ENCODE measurements at places on chromosomes 7 and 10. TPM values are rescaled to one million over a fixed set of nuclear protein-coding genes. Genes with fewer than 3 reads are reported as not detected.

DNA sequence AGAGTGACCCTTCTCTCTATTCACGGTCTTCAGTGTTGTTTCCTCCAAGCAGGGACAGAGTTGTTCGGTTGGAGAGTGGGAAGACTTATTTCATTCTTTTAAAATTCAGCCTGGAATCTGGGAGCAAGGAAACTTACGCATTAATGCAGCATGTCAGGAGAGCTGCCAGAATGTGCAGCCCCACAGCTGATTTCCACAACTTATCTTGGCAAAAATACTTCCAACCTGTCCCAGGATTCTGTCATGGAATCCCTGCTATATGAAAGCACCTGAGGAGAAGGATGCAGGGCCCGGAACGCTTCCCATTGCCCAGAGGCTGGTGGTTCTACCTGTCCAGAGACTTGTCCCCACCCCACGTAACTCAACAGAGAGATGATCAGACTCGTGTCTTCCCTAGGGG lies 86.9 kb upstream of the MKI67 start:
- no peak for DNase-seq

GRCh38 chr7:47087866-47088265 lies 494.0 kb downstream of the TNS3 start:
- no peak for DNase-seq

DNA sequence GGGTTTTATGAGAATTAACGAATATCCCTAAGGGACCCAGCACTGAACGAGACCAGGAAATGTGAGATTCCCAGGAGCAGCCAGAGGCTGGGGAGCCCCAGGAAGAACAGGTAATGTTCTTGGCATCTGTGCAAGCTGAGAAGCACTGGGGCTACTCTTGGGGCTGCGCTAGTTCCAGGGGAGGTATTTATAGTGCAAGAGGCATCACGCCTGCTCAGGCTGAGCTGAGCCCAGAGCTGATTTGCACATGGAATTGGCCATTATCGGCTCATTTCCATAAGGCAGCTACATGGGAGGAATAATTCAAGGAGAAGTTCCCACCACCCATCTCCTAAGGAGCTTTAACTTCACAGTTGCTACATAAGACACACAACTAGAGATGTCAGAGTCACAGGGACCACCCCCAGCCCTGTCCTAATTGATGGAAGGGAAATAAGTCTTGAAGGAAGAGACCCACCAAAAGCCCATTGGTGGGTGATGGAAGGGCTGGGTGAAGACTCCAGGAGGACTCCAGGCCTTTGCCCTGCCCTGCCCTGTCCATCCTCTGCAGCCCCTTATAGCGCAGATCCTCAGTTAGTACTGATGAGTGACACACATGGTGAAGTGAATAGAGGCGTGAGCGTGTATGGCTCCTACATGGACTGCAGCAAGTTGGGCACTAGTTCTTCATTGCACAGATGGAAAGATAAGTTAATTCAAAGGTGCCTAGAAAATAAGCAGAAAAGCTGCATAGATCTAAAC lies 178.9 kb downstream of the GRID1 start:
- no peak for DNase-seq

The ZNF467 gene
- polyA plus RNA-seq, result 15.0 TPM

The TSPAN33 gene
- polyA plus RNA-seq, result 316 TPM

The TMEM106B gene
- polyA plus RNA-seq, result 21.1 TPM

- peak; percentile 84 for DNase-seq
These were observed at the start of gene BHLHA15 for GRCh38 chr7:98211221-98211675. BHLHA15 (plus strand) TSS chr7:98211439; CDS start chr7:98212310, 871 bp downstream.

DNA sequence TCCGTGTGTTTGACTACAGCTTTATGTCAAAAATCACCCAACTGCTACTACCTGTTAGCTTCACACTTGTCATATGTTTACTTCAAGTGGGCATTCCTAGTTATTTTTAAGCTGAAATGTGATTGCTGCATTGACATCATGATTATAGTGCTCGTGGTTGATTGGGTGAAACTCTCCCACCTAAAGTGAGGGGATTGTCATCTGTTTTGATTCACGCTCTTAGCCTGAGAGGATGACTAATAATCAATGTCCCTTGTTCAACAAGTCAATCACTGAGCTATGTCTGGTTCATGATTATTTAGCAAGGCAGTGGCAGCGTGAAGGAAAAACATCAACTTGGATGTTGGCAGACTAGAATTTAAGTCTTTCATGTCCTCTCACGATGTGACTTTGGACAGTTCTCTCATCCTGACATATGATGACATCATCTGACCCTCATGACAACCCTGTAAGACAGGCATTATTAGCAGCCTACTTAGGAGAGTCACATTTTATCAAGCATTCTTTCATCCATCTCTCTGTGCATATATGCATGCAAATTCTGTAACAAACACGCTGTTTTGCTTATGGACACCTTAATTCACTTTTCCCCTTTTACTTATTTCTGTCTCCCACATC lies 352.6 kb upstream of the ZMIZ1 start:
- no peak for DNase-seq

GRCh38 chr10:71985542-71986250 lies 21.5 kb downstream of the CHST3 start:
- no peak for DNase-seq

The ZNF239 gene
- polyA plus RNA-seq, result 4.5 TPM

DNA sequence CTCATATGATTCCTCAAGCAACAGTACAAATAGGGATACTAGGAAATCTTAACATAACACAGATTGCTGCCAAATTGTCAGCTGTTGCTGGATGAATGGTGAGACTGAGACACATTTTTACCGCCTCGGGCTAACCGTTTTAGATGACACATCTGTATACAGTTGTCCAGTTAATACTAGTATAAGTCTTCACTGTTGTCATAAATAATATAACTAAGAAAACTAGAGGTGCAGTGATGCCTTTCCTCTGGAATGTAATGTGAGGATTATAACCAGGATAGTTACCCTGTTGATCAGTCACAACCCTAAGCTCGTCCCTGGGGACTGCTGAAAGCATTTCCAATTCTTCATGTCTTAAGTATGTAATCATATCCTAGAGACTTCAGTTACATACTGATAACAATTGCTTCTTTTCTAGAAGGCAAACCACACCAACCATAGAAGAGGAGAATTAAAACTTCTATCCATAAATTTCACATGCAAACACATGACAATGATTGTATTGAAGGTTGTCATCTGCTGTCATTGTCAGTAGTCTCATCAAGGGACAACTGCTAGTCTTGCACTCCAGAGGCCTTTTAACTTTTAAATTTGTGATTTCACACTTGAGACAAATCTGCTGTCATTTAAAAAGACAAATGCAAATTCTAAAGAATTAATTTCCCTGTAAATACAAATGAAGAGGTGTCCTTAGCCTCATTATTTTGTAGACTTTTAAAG lies 100.4 kb upstream of the SEMA3D start:
- DNase-seq, result no peak

- DNase-seq, result no peak
These were observed 401.1 kb downstream of the DGKB start for GRCh38 chr7:14501436-14501835.

DNA sequence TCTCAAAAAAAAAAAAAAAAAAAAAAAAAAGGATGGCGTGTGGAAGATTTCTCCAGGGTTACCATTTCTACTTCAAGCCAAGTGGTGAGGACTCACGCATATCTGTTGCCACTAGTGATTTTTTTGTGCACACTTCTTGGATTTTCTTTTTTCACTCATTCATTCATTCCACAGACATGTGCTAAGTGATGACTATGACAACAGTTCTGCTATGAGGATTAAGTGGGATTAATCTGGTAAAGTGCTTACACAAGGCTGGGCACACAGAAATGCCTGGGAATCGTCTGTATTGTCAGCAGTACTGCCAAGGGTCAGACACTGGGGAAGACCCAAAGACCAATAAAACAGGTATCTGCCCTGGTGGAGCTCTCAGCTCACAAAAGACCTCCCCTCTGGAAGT lies 6.3 kb upstream of the OPN1SW start:
- DNase-seq, result no peak

- DNase-seq, result no peak
These were observed 205.7 kb downstream of the KIAA1217 start for GRCh38 chr10:24414597-24414996.

The POP7 gene
- polyA plus RNA-seq, result 41.8 TPM

DNA sequence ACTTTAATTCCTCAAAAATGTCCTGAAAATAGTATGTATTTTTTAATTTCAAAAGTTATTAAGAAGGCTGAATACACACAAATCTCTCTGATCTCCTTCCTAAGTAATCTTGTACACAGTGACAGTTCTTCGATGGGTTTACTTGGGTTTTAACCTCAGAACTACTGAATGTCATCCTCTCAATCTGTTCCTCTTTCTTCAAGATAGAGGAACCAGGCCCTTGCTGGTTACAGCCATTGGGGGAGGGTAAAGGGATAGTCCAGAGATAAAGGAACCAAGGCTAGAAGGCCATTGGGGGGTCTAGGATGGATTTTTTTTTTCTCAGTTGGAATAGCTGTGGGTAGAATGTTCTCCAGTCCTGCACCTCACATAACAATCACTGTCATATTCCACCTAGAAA lies 224.9 kb downstream of the SKIDA1 start:
- no peak for DNase-seq

The CCDC6 gene
- polyA plus RNA-seq, result 15.5 TPM

DNA sequence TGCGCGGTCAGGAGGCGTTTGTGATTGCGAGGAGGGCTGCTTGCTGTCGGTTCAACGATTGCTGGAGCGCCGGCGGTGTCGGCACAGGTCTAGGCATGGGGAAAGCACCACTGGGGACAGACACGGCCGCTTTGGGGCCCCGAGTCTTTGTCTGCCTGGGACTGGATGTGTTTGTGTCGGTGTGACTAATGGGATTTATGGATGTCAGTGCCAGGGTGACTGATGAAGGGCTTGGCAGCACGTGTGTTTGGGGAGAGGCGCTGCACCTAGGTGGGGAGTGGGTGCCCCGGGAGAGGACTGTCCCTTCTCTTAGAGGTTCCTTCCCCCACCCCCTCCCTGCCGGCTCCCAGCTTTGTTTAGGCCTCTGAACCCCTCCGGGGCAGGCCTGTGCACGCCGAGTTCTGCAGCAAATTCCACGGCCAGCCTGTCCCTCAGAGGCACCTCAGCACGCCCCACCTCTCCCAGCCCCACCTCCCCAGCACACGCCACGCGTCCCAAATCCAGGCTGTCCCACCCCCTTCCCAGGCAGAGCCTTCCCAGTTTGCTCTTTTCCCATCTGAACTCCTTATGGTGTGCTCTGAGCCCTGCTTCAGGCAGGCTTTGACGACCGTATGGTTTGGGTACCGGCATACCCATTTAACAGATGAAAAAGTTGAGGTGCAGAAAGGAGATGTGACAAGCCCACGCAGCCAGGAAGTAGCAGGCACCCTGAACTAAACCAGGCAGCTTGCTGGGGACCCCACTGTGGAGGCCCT lies 6.4 kb upstream of the TNRC18 start:
- DNase-seq, result peak; percentile 76

- DNase-seq, result no peak
These were observed 53.1 kb downstream of the APBB1IP start for GRCh38 chr10:26491276-26491675.

DNA sequence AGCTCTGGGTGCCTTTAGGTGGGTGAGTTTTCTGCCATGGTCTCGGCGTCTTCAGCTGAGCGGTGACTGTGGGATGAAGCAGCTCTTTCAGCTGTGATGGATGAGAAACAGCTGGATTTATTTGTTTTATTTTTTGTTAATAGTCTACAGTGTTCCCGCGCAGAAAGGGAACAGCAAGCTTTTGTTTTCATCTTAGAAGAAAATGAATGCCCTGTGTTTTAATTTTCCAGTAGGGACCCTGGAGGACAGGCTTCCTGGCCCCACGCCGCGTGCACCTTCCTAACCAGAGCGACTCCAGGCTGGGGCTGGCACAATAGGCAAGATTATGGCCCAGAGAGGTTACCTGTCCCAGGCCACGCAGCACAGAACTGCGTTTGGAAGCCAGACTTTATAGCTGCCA lies 57.6 kb downstream of the GTF2IRD1 start:
- DNase-seq, result no peak

DNA sequence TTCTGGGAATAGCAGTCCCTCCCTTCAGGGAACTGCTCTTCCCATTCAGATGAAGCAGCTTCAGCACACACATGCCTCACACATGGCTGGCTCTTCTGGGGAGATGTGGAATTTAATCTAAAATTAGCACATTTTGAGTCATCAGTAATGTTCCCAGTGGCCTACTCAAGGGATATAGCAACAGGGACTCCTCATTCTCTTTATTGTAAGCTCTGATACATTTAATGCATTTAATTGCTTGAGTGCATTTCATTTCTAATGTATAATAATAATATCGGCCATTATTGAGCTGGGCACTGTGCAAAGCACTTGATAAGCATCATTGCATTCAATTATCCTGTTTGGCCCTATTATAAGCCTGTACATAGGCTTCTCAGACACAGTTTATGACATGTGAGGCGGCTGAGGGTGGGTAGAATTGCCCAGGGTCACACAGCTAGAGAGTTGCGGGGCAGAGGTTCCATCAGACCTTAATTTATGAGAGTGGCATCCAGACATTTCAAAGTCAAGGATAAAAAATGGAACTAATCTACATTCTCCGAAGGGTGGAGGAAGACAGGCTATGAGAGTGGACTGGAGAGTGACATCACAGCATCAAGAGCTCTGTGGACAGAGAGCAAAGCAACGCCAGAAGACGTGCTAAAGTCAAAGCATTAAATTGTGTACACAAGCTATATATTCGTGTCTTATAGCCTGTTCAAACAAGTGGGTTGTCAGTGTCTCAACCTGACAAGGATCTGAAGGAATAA lies 76.8 kb downstream of the LANCL2 start:
- DNase-seq, result no peak

GRCh38 chr10:84957427-84957826 lies 629.0 kb downstream of the CCSER2 start:
- DNase-seq, result no peak

DNA sequence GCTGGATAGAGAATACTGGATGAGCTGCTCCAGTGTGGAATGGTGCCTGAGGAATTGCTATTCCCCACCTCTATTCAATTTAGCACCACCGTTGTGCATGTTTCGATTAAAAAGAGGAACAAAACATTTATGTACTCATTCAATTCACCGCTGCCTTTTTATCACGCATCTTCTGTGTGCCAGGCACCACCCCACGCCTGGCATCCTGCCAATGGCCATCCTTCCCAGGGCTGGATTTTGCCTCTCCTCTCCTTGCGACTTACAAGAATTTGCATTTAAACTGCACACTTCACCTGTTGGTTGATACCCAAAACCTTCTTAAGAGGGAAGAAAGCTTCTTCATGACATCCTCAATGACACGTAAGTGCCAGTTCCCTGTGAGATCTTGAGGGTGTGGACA lies 110.2 kb upstream of the DPP6 start:
- no peak for DNase-seq

The CLDN3 gene
- 76.5 TPM for polyA plus RNA-seq

DNA sequence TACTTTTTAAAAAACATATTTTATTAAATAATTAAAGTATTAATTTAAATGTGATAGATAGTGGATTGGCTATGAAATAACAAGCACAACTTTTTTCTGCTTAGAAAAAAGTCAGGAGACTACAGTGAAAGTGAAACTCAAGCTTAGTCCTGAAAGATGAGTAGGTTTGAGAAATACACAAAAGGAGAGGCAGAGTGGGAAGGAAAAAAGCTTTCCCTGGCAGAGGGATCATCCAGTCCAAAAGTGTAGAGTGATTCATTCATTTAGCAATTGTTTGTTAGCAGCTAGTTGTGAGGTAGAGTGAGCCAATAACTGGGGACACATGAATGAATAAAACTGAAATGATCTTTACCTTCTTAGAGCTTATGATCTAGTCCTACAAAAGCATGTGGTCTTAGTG lies 93.5 kb downstream of the FOXP2 start:
- no peak for DNase-seq
